Activated T-helper 1 cell treated with anti-CD3 and anti-CD28 coated beads, Interleukin-2, amount 50 U/mL, for 16 hours (primary cell): ENCODE measurements at places on chromosomes 6 and 20.

GRCh38 chr6:145814035-145814500 is 527 bp downstream of the FBXO30 start:
- DNase-seq, result no peak

DNA sequence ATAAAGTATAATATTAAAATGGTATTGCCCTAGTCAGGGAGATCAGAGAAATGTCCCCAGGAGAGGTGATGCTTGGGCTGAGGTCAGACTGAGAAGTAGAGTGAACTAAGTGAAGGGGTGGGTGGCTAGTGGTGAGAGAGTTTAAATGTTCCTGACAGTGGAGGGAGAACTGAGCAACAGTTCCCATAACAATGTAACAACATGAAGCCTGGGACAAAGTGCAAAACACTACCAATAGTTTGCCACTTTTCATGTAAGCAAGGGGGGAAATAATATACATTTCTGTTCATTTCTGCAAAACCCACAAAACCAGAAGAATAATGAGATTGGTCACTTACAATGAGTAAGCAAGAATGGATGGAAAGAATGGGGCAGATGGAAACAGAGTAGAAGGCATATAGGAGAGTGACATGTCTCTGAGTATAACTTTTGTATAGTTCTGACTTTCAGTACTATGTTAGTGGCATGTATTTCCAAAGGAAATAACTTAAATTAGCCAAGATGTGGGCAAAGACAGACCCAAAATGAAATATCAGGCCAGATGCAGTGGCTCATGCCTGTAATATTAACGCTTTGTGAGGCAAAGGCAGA is 13.3 kb upstream of the FAXC start:
- DNase-seq, result no peak

DNA sequence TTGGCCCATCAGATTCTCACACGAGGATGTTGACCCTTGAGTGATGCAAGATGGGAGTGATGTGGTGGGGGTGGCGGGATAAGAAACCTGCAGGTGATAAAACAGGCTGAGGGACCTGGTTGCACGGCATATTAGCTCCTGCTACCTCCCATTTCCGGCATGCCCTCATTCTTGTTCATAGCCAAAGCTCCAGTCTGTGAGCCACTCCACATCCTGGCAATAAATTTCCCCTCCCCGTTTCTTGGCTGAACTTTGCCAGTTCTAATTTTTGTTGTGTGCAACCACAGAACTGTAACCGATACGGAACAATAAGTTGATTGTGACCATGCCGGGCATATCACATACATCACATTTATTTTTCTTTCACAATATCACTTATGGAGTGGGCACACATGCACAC is 41.6 kb upstream of the NFATC2 start:
- DNase-seq, result no peak

- no peak for DNase-seq
These were observed 87.4 kb upstream of the TMEM181 start for GRCh38 chr6:158472447-158472846.

DNA sequence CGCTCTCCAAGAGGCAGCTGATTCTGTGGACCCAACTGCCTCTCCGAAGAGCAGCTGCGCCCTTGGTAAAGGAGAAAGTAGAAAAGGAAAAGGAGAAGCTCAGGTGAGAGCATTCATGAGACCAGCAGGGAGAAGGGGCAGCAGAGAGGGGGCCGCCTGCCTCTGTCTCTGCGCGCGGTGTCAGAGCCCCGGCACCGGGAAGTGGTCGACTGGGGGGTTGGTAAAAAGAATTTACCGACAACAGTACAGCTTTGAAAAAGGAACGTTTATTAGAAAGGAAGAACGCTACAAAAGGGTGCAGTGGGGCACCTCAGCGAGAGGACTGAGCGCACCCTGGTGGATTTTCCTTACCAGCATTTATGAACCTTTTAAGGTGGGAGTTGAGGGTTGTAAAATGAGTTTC is 61.9 kb downstream of the GPR6 start:
- DNase-seq, result no peak

DNA sequence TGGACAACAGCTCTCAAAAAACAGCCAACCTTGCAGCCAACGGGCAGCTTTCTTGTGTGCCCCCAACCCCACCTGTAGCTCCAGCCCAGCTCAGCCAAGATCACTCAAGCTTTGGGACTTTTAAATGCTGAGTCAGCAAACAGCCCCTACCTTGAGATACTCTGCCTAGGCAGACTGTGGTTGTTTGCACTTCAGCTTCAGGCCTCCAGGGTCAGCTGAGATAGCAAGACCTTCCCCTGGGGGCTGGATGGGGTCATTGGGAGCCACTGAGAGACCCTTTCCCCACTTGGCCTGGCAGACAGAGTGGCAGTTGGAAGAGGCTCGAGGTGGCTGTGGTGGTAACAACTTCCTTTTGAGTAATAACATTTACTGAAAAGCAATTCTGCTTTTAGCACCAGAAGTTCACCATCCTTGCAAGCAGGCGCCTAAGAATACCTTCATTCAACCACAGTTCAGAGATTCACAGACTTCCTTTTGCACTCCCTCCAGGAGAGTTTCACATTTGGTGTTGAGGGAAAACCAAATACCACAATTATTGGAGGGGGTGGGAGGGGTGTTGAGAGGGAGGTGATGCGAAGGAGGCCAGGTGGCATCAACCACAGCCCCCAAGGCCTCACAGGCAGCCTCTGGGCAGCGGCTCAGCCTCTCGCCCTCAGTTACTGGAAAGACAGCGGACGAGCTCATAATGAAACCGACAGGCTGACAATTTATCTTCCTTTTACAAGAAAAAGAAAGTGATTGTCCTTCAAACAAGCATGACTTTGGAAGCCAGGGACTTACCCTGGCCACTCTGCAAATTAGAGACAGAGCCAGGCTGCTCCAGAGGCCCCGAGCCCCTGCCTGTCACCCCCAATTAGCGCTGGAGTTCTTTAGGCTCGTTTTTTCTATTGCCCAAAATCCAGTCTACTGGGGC is 148.1 kb downstream of the CEBPB start:
- no peak for DNase-seq
